ENCODE measurements at places on chromosomes 7 and 10.

DNA sequence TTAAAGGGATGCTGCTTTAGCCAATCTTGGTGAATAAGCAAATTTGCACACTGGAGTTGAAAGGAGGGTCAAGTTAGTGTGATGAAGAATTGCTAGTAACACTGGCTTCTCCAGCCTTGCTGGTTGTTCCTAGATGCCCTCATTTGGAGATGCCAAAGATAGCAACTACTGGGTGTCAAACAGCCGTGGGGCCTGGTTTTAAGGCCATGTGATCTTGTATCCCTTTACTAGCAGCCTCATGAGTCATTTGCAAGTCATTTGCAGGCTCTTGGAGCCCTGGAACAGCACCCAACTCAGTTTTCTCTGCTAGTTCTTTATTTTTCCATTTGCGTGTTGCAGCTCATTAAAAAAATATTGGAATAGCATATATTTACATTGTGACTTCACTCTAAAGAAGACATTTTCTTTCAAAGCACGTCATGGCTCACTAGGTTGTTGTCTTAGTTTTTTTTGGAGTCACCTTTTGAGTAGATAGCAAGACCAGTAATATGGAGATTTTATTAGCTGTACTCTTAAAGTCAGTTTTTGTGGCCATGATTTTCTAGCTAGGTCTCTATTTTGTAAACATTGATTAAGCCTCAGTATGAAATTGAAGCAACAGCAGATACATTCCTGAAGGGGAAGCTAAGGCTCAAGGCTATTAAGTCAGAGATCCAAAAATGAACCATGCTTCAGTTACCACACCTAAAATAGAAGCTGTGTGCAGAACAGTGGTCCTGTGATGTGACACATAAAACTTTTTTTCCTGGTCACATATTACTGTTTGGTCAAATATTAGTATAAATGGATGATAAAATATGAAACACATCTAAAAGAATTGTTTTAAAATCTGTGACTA, 1.3 kb downstream of the LSMEM1 start:
- DNase-seq: peak; percentile 32

- no peak for DNase-seq
Measured at GRCh38 chr7:157056957-157057902, 46.8 kb upstream of the MNX1 start.

DNA sequence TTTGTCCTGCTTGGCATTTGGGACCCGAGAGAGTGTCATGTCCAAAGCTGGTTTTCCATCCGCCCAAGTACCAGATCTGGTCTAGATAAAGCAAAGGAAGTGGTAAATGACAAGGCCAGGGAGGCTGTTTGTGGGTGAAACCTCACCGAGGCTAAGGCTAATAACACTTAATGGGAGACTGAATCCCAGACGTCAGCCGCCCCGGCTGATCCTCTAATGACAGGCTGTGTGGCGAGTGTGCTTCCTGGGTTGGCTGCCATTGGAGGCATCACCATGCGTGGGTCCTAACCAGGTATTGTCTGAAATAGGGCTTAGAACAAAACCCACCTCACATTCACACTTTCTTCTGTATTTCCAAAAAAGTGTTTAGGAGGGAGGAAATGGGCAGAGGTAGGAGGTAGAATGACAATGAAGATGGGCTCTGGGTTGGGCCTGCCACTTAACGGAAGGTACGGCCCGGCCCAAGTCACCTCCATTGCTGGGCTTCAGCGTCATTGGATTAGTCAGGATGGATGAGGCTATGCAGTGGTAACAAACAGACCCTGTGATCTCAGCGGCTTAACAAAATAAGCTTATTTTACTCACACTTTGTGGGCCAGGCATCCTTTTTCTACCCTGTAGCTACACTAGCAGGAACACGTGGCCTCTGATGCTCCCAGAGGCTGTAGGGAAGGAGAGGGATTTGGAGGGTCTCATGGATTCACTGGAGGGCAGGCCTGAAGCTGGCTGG, 59.7 kb downstream of the PROSER2 start:
- DNase-seq: no peak

DNA sequence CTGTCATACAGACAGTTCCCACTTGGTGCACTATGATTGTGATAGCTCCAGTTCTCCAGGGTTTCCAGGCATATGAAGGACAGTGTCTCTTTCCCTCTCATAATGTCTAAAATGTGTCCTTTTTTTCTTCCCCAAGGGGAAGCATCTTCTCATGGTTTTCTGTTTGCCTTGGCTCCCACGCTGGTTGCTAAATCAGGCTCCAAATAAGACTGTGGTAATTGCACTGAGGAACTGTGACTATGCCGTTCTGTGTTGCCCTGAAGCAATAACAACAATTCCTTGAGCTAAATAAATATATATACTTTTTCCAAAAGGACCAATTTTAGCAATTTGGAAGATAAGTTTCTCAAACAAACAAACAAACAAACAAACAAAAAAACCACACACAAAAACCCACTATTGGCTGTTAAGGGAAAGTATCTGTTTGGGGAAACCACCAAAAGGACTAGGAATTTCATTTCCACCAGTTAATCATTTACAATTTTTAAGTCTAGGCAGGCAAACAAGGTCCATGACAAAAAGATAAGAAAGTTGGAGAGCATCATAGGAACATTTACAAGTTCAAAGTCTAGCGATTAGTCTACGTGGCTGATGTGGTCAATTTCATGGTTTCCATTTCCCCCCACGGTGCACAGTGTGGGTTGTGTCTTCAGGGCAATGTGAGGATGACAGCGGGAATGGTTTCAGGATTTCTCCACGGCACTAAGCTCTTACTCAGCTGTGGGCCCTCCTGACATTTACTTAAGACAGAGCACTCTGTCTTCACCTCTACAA, 62.4 kb downstream of the THNSL1 start:
- no peak for DNase-seq

GRCh38 chr7:22694597-22695207, 32.3 kb upstream of the IL6 start:
- DNase-seq: no peak

DNA sequence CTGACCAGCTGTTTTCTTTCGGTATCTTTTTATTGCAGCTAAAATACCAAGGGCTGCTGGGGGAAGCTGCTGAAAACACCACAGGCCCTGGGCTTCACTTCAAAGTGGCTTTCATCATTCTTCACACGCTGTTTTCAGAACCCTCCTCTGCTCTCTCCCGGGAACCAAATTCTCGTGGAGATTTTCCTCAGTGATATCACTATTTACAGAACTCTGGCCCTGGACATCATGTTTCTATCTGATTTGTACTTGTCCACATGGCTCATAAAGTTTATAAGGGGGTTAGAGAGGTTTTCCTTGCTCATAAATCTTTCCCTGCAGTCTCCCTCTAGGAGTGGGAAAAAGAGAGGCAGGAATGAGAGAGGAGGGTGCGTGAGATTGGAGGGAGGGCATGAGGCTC, 177.4 kb upstream of the NPVF start:
- DNase-seq: no peak

DNA sequence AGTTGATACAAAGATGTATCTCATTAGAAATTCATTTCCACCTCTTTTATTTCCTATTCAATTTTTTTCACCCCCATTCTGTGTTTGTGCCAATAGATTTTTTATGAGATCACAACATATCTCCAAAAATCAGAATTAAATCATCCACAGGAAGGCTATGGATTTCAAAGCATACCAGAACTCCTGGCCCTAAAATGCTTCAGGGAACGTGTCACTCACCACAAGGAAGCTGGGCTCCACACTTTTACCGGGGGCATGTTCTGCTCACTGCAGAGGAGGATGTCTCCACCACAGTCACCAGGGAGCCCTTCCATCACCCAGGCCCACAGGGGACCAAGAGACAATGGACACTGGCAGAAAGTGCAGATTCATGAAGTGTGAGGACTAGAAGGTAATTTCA, 456.8 kb downstream of the KCNMA1 start:
- DNase-seq: no peak

DNA sequence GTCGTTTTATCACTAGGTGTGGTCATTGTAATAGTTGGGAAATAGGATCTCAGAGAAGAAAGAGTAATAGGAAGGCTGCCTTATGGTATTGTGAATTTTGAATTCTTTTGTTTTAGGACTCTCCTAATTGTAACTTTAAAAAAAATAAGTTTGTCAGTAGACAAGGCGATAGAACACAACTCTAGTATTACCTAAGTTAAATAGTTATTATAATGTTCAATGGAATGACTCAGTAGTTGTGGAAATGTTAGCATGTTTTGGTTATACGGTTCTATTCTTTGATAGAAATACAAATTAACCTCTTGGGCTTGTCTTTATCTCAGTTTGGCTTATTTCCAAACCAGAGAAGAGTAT, 1.4 kb downstream of the DNAH11 start:
- no peak for DNase-seq

DNA sequence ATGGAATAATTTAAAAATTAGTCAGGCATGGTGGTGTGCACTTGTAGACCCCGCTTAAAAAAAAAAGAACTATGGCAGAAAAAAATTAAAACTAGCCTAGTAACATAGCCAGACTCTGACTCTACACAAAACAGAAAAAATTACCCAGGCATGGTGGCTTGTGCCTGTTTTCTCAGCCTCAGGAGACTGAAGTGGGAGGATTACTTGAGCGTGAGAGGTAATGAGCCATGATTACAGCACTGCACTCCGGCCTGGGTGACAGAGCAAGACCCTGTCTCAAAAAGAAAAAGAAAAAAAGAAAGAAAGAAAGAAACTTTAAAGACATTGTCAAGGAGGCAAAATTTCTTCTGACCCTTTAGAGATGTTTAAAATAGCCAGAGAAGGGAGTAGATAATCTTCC, 109.0 kb upstream of the TMEM106B start:
- DNase-seq: no peak

DNA sequence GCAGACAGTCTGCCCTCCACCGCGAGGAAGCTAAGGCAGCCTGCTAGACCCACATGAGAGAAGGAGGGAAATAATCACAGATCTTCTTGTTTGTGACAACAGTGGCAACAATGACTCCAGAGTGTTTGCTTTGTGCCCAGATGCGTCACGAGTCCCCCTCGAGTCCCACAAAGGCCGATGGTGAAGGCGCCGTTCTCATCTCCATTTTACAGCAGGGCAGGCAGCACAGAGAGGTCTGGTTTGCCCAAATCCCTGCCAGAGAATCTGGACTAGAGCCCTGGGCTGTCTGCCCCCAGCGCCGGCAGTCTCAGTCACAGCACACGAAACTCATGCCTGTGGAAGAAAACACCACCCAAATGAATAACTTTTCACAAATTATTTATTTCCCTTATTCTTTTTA, 38.1 kb downstream of the KIAA1549 start:
- DNase-seq: no peak

DNA sequence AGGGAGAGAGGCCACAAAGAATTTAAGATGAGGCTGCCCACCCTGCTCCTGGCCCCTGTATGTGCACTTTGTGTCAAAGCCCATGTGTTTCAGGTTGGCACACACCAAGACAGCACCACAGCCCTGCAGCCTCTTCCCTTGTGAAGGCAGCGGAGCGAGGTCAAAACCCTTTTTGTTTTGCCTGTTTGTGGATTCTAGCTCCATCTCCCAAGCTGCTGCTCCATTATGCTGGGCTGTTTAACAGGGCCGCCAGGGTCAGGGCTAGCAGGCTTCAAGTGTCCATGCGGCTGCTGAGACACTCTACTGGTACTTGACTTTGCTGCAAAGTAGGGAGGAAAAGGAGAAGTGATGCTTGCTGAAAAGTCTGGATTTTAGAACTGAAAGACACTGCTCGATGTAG, 142.3 kb upstream of the EFCAB10 start:
- peak; percentile 47 for DNase-seq

DNA sequence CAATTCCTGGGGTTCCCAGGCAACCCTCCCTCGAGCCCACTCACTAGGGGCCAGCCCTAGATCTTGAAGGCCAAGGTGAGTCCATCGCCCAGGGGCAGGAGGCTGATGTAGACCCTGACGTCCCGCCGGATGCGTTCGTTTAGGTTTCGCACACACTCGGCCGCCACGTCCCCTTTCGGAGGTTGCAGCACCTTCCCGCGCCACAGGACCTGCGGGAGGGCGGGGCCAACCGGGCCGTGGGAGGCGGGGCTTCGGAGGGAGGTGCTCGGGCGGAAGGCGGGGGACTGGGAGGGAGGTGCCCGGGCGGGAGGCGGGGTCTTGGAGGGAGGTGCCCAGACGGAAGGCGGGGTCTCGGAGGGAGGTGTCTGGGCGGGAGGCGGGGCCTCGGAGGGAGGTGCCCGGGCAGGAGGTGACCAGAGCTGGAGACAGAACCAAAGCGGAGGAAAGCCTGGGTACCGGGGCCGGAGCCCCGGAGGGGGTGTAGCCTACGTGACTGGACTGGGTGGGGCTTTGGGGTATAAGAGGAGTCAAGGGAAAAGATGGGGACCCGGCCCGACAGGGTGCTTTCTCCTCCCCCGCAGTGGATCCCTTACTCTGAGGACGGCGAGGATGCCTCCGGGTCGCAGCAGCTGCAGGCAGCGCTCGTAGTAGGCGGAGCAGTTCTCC, 1.6 kb downstream of the COMTD1 start:
- peak; percentile 66 for DNase-seq

- DNase-seq: no peak
Measured at GRCh38 chr10:93566435-93567276, at the start of gene FFAR4. Gene FFAR4, plus strand, starts transcription at chr10:93566665. Its CDS starts 56 bp downstream, at chr10:93566721.

DNA sequence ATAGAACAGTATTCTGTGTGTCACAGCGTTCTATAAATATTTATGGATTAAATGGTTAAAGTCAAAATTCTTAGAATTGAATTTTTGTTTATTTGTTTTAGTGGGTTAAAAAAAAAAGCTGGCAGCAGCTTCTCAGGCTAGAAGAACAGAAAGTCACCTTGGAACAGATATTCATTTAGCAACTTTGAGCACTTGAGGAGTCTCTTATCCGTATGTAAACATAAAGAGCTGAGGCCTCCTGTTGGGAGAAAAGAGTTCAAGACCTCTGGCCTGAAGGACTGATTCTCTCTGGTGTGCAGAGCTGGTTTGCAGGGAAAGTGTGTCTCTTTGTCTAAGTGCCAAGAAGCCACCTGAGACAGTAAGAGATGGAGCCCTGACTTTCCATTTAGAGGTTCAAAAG, 109.9 kb downstream of the HERPUD2 start:
- no peak for DNase-seq

- no peak for DNase-seq
Measured at GRCh38 chr10:26389533-26389932, 48.6 kb upstream of the APBB1IP start.

GRCh38 chr7:121578669-121579068, 182.6 kb upstream of the FAM3C start:
- DNase-seq: no peak

DNA sequence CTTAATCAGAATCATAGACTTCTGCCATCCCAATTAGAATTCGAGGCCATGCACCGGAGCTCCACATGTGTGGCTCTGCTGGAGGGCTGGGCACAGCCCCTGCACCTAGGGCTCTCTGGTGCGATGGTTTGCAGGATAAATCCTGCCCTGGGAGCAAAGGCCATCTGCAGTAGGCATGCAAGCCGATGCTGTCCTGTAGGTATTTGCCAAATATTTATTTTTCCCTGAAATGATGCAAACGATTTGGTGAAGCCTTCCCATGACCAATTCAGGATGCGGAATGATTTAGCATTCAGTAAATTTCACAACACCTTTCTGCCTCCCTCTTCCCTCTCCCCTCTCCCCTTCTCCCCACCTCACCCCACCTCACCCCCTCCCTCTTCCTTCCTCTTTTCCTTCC, 170.6 kb downstream of the EBF3 start:
- no peak for DNase-seq

All from putamen (tissue), 1 donor.